ENCODE measurements at places on chromosomes 6 and 20. TPM values are rescaled to one million over a fixed set of nuclear protein-coding genes. Genes with fewer than 3 reads are reported as not detected.

- DNase-seq, result no peak
These were observed 96.3 kb upstream of the NEDD9 start for GRCh38 chr6:11328613-11329247.

DNA sequence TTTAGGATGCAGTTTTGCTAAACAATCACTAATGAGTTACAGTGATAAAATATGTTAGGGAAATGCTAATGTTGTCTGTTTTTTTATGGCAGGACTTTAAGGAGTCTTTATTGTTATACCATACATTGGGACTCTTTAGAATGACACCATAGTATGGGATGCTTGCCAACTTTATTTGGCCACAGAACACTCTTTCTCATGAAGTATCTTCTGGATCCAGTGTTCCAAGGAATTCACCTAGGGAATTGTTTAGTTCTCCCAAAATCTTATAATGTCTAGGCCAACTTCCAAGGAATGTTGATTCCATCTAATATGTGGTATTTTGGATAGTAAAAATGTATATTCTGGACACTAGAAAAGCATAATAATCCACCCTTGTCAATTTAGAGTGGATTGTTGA, 3.3 kb downstream of the RIN2 start:
- DNase-seq, result no peak

- no peak for DNase-seq
These were observed 79.9 kb downstream of the SLC22A3 start for GRCh38 chr6:160428069-160428430.

GRCh38 chr20:63864978-63865640, at the start of gene TPD52L2:
Gene TPD52L2 (plus strand): TSS chr20:63865270. CDS start chr20:63865366, 96 bp downstream.
- peak; percentile 99 for DNase-seq

GRCh38 chr6:62492192-62492822, 206.3 kb upstream of the KHDRBS2 start:
- DNase-seq, result no peak

GRCh38 chr20:43975096-43975768, 60.6 kb downstream of the TOX2 start:
- DNase-seq, result no peak

DNA sequence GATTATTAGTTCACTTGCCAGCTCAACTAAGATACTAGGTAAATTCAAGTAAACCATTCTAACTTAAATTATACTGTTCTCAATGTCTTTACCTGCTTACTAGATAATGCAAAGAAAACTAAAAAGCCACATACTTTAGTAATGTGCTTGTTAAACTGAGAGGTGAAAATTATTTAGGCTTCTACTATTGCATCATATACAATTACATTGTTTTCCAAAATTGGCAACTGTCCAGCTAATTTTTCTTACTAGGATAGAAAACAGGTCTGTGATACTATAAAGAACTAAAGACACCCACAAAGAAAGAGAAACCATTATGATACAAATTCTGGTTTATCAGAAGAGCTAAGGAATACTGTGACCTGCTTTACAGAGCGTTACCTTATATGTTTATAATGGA, 45.6 kb upstream of the ALDH8A1 start:
- DNase-seq, result no peak

DNA sequence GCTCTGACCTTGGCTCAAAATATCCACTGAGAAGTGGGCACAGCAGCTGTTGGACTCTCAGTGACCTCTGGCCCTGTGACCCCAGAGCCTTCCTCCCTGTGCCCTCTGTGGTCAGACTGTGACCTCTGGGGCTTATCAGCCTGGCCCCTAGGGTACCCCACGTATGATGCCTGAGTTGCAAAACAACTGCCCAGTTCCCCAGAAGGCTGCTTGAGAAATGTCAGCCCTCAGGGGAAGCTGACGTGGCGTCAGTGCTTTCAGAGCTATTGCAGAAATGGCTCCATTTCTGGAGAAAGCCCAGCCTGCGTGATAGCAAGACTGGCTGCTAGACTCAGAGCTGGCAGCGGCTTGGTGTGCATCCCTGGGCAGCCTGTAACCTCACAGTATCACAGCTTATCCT, 31.5 kb upstream of the TGM2 start:
- DNase-seq, result no peak

DNA sequence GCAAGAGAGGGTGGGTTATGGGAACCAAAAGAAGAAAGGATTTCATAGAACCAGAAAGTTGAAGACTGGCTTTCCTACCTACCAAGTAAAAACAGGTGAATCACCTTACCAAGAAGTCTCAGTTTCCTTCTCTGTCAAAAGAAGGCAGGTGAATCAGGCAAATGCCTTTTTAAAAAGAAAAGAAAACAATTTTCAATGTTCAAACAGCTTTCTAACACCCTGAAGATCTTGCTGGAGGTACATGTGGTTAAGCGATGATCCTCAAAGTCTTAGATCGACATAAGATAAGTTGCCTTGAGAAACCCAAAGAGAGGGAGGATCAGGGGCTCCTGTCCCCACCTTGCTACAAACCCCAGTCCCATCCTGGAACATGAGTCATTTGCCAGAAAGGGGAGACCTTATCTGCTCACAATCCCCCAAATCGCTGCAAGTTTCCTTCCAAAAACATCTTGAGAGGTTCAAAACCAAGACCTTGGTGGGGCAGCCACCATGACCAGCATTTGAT, 71.6 kb downstream of the NFATC2 start:
- DNase-seq, result no peak

DNA sequence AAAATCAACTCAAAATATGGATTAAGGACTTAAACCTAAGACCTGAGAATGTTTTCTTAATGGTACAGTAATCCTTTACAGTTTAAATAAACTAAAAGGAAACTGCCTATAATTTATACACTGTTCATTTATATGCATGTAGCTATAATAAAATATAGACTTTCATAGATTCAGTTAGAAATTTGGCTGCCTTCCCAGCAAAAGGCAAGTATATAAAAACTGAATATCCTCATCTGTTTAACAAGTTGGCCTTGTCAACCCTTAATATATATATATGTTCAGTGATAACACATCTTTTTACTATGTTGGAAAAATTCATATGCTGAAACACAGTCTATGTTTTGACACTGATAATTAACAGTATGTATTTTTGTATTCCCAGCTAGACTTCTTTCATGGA, 123.1 kb downstream of the GRIK2 start:
- DNase-seq, result no peak

DNA sequence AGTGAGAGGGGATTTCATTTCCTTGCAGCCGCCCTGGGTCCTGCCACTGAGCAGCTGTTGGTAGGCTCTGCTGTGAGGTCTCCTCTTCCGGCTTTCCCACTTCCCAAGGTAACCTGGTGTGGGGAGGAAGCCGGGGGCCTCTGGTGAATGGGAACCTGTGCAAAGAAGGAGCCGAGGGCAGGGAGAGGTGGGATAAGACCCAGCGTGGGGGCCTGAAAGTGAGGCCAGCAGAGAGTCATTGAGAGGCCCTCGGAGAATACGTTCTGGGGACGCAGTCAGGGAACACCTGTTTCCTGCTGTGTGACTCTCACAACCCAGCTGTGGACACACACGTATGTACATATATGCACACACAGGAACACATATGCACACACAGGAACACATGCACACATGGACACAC, 100.7 kb downstream of the CDH26 start:
- DNase-seq, result no peak

DNA sequence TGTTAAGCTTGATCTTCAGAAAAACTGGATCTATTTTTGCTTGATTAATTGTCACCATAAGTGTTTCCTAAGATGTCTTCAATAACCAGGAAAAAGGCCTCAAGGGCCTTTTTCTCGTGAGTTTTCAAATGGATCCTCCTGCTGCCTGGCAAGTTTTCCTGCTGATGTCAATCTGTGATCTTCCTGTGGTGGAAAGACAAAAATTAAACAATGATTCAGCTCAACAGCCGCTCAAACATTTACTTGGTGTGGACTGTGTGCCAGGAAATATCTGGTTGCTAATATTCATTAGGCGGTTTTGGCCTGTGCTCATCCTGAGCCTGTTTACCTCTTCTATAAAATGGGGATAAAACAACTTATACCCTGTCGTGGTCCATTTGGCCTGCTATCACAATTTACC, 35.4 kb upstream of the SSTR4 start:
- no peak for DNase-seq

DNA sequence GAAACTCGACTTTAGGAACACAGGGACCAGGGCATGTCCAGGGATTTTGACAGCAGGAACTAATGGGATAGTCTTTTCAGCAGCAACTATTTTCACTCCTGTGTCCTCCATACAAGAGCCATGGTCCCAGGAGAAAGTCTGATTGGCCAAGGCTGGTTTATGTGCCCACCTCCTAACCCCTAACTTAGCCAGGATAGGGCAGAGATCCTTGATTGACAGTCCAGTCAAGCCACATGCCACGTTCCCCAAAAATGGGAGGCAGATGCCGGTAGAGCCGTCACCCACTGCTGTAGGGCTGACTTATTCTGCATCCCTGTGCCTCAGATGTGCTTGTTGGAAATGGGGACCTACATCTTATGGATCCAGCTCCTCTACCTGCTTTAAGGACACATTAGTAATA, 22.3 kb downstream of the SLC2A10 start:
- no peak for DNase-seq

GRCh38 chr6:137743493-137743892, 123.6 kb upstream of the TNFAIP3 start:
- no peak for DNase-seq

GRCh38 chr6:151071295-151071694, 168.5 kb upstream of the AKAP12 start:
- DNase-seq, result no peak

GRCh38 chr6:156601152-156602065, 175.8 kb upstream of the ARID1B start:
- DNase-seq, result no peak

Gene RAMACL
- 0.82 TPM for total RNA-seq

Gene COX4I2
- 1.2 TPM for total RNA-seq

Gene CYP24A1
- 0.41 TPM for total RNA-seq
